ENCODE measurements at places on chromosomes 12 and 14.

DNA sequence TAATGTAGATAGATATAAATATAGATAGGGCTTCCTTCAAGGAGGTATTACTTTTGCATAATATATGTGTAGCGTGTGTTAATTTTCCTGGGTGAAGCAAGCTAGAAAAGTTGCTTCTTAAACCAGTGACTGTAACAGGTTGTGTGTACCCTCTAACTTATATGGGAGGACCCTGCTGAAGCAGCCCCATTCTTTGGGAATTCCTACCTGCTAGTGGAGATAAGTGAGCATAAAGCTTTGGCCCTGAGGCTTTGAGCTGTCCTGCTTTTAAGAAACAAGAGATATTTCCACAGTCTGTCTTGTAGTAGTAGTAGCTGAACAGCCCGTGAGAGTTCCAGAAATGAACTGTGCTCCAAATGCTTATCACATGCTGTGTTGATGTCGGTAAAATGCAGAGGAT, 8.6 kb downstream of the RMST start:
- no peak for DNase-seq

DNA sequence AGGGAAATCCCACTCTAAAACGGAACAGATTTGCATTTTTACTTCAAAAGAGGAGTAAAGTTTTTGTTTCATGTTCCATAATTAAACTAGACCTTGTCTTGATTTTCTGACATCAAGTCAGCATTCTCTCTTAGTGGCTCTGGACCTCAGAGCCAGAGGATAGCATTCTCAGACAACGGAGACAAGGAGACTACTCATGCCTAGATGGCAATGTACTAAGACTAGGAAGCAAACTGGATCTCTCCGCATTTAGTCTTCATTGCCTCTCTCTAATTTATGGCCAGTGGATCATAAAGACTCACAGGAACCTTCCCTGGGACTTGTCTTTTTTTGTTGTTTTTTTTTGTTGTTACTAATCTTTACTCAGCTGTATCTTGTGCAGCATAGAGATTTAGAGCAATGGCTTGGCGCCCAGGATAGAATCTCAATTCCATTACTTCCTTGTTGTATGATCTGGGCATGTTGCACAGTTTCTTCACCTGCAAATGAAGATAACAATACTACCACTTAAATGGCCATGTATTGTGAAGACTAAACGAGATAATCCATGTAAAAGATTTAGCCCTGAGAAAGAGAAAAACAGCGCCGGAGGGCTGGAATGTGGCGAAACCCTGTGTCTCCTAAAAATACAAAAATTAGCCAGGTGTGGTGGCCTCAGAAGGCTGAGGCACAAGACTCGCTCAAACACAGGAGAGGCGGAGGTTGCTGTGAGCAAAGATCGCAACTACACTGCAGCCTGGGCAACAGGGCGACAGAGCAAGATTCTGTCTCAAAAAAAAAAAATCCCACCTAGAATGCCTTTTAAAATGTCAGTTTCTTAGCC, 4.0 kb upstream of the GEMIN2 start:
- DNase-seq = no peak

- no peak for DNase-seq
These were observed 21.8 kb upstream of the FBXO34 start for GRCh38 chr14:55249423-55249822.

DNA sequence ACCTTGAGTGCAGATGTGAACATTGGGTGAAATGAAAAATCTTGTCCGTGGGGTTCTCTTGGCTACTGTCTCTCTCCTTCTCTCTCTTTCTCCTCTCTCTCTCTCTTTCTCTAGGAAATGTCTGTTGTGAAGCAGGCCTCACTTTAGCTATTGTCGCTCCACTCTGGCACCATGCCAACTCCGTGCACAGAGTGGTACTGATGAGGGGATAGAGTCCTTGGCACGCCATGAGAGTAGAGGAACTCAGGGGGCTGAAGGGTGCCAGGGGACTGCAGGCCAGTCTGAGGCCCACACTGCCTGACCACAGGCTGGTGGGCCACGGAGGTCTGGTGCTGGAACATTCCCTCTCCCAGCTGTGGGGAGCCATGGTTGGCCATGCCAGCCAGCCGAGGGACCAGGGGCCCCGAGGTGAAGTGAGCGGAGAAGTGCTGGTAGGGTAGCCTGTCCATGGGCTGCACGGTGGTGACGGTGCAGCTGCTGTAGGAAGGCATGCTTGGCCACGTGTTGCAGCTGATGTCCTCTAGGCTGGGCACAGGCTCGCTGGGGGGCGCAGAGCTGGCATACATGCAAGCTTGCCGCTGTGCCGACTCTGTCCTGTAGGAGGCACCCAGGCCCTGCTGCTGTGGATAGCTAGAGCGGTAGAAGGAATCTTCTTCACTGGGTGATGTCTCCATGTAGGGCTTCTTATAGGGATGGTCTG, 50.4 kb downstream of the TBX5 start:
- no peak for DNase-seq

- DNase-seq = no peak
These were observed 25.1 kb upstream of the EIF5 start for GRCh38 chr14:103308717-103309616.

- no peak for DNase-seq
These were observed 447.5 kb downstream of the PCNX1 start for GRCh38 chr14:71354801-71355200.

GRCh38 chr14:28952666-28953065, 186.1 kb downstream of the FOXG1 start:
- no peak for DNase-seq

GRCh38 chr12:81176796-81177195, 98.9 kb downstream of the ACSS3 start:
- DNase-seq = no peak

DNA sequence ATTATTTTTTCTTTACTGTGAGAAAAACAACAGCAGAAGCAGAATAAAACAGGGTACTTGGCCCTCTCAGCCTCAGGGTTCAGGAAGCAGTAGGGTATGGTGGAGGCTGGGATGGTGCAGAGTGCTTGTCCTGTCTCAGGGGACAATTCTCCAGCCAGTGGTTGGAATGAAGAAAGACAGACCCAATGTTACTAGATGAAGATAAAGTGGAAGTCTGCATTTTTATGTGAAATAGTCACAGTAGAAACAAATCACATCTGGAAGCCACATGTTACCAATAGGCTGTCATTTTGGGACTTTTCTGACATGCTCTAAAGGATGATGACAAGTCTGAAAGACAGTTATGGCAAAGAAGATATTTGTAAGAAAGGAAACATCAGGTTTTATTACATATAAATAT, 32.3 kb downstream of the PROX2 start:
- no peak for DNase-seq

GRCh38 chr12:32331133-32331532, 68.2 kb upstream of the FGD4 start:
- DNase-seq = no peak

- DNase-seq = no peak
These were observed 93.3 kb downstream of the CALM1 start for GRCh38 chr14:90489916-90490719.

DNA sequence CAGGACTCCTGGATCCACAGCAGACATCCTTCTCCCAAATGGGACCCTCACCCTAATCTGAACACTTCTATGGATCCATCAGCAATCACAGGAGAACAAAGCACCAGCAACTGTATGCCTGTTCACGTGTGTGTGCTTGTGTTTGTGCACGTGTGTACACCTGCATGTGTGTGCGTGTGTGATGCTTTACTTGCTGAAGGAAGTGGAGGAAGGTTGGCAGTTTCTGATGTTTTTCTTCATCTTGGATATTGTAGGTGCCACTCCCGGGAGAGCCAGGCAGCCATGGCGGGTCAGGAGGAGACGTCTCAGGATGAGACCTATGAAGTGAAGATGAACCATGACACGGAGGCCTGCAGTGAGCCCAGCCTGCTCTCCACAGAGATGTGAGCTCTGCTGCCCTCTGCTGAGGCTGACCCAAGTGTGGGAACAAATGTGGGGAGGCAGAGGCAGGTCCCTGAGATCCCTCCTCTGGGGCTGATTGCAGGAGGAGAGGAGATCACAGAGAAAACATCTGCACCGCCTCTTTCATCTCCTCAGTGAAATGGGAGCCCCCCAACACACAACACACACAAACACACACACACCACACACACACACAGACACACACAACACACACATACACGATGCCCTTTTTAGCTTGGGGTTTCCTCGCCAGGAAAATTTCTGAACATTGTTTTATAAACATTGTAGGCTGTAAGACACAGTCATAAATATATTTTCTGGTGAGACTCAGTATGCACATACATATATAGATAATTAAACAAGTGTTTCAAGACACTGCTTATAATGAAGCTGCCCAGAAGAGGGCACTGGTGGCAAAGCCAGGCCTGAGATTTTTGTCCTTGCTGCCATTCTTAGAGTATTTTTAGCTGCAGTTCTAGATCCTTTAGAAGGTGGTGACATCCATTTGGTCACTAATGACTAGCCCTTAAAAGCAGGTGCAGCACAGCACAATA, 112.2 kb upstream of the FKBP4 start:
- no peak for DNase-seq

GRCh38 chr14:93859957-93860356, 67.2 kb upstream of the FAM181A start:
- DNase-seq = no peak

DNA sequence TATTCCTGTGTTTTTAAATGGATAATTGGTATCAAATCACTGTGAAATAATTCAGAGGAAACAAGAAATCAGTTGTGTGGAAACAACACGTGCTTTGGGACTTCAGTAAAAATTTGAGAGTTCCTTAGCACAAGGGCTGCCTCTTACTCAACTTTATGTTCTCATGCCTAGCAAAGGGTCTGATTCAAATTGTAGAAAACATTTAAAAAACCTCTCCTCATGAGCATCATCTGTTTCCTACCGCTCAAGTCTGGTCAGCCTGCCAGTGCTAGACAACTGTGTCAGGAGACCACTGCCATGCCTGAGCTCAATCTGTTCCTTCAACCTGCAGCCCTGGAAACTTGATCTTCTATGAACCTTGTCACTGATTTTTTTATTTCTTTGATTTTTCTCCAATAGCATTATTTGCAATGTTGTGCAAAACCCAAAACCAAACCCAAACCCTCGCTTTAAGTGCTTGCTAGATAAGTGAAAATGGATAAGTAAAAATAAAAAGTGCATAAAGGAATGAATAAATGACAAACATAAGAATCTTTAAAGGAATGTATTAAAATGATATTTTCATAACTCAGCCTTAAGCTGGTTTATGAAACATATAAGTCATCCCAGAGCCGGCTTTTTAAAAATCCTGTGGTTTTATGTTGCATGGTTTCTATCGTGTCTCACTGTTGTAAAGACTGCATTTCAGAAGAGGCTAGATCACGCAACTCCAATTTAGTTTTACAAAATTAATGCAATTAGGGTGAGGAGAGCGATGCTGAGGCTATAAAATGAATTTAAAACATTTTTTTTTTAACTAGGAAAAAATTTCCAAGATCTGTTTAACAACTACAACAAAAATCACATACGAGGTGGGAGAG, 361.2 kb upstream of the PDE3A start:
- no peak for DNase-seq

GRCh38 chr14:31283578-31284252, 76.1 kb upstream of the HECTD1 start:
- DNase-seq = no peak

DNA sequence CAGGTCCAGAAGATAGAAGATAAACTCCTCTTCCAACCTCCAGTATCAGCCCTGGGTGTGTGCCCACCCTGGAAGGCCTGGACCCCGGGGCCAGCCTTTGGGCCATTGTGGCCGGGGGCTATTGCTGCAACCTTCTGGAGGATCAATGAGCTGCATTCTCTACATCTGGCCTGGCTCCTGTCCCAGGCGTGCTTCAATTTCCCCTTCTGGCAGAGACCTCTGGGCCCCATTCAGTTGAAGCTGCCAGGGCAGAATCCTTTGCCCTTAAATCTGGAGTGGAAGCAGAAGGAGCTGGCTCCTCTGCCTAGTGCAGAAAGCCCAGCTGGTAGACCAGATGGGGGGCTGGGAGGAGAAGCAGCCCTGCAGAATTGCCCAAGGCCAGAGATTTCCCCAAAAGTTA, 10.0 kb downstream of the NYNRIN start:
- no peak for DNase-seq

- peak; percentile 24 for DNase-seq
These were observed 127.1 kb downstream of the FIGNL2 start for GRCh38 chr12:51721282-51721940.

DNA sequence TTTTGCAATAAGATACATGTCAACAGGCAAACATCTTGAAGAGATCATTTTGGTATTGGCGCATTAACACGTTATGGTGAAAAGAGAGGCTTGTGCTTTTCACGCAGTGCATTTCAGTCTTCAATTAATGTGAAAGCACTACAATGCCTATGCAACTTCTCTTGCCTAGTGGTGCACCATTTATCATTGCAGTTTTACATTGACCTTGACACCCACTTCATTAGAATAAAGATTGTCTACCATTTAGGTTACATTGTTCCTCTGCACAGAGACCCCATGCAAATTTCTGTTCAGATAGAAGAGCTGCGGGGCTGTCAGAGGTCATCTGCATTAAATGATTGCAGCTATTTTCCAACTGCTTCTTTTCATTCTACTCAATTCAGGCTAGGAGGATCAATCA, 212.2 kb upstream of the NPAS3 start:
- DNase-seq = no peak

DNA sequence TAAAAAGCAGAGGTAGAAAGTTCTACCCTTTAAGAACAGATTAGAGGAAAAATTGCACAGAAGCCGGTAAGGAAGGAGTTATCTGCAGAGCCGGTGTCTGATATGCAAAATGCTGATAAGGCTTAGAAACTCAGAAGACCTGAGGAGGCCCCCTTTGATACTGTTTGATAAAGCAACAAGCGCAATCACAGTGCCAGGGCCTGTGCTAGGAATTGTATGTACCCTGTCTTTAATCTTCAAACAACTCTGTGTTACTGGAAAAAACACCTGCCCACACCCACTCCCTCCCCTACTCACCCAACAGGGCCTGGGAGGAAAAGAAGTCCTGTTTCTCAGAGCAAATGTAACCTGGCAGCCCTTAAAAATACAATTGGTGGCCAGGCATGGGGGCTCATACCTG, 112.7 kb upstream of the FUT8 start:
- DNase-seq = no peak

DNA sequence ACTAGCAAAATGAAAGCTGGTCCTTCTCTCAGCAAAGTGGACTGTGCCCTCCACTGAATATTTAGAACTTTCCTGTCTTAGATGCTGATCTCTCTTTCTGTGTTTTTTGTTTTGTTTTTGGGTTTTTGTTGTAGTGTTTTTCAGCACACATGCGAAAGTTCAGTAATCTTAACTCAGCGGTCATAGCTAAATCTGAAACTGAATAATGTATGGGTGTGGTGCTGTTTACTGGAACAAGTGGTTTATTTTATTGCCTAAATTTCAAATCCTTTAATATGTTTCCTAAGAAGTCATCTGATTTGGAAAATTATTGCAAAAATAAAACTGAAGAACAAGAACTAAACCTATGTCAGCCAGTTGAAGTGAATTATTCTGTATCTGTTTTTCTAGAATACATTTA, 116.0 kb upstream of the LRIG3 start:
- no peak for DNase-seq
